ENCODE measurements at places on chromosomes 11 and 22.

DNA sequence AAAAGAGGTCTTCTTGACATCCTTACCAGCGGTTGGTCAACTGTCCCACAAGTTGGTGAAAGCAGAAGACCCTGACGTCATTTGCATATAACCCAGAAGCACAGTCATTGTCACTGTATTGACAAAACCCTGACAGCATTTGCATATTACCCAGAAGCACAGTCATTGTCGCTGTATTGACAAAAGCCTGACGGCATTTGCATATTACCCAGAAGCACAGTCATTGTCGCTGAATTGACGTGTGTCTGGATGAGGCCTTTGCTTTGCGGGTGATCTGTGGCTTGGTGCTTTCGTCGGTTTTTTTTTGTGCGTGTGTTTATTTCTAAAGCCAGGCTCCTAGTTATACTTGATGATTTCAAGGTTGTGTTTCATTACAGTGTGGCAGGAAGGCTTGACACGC, 1145.2 kb downstream of the BRD1 start:
- no peak for DNase-seq

DNA sequence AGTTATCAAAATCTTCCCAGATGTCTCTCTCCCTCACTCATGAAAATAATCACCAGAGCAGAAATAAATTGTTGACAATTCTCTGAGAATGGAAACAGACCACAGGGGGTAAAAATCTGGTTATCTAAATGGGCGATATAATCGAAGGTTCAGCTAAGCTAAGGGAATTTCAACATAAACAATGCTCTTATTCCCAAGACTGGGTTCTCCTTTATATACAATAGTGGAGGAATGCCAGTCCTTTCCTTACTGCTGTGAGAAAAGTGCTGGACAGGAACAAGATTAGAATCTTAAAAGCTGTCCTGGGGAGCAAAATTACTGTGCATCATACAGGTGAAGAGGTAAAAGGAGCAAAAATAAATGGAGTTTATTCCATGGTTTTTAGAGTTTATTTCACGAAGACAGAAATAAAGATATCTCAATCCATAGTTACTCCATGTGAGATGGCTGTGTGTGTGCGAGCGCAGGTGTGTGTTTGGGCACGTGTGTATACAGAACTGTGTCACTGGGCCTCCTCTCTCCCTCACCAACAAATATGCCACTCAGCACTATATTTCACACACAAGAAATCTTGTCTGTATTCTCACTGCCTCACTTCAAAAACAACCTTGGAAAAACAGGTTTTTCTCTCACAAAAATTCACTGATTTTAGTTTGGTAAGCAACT, 385.6 kb downstream of the DCDC1 start:
- DNase-seq: no peak

DNA sequence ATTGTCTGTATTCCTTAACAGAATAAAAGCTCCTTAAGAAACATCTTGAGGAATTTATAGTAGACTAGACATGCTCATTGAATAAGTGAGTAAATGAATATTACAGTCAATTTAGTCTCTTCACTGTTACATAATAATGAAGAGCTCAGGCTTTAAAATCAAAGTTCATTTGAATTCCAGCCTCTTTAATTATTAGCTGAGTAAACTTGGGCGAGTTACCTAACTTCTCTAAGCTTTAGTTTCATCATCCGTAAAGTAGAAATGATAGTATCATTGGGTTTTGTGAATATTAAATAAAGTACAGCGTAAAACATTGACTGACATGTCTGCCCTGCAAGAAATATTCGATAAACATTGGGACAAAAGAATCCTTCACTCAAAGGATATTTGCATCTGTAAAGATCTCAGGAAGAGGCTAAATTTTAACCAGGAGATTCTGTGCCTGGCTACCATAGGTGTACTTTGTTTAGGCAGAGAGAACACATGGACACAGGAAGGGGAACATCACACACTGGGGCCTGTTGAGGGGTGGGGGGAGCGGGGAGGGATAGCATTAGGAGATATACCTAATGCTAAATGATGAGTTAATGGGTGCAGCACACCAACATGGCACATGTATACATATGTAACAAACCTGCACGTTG, 15.2 kb upstream of the BBOX1 start:
- no peak for DNase-seq

GRCh38 chr22:40178417-40179409, 988 bp downstream of the TNRC6B start:
- no peak for DNase-seq

DNA sequence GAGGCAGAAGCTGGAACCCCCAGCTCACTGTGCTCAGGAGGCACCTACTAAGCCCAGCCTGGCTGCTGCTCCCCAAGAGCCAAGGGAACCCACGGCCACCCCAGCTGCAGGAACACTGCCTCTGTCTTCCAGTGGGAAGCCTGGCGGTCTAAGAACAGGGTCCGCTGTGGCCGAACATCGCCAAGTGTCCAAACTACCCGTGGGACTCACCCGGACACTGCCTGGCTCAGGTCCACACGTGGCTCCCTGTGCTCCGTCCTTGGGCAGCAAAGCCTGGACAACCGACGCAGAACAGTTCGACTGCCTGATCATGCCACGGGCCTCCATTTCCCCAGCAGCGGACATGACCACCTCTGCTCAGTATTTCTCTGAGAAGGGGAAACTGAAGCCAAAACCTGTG, 747.0 kb downstream of the BRD1 start:
- no peak for DNase-seq

DNA sequence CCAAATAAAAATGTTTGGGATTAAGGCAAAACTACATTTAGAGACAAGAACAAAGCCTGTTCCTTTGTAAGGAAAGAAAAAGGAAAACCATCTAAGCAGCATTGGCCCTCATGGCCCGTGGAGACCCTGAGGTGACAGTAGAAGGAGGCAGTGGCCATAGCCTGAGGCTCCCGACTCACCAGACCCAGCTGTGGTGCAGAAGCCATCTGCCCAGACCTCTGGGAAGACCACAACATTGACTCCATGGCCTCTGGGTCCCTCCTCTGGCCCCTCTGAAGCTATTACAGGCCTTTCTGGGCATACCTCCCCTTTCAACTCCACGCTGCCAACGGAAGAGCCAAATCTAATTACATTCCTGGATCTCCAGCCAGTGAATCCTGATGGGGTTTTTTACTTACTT, 6.4 kb downstream of the PRAME start:
- DNase-seq: no peak

- DNase-seq: no peak
Observed at GRCh38 chr22:38753948-38754750, 1.6 kb downstream of the SUN2 start.

- no peak for DNase-seq
Observed at GRCh38 chr11:64718084-64718779, 4.8 kb downstream of the NRXN2 start.

DNA sequence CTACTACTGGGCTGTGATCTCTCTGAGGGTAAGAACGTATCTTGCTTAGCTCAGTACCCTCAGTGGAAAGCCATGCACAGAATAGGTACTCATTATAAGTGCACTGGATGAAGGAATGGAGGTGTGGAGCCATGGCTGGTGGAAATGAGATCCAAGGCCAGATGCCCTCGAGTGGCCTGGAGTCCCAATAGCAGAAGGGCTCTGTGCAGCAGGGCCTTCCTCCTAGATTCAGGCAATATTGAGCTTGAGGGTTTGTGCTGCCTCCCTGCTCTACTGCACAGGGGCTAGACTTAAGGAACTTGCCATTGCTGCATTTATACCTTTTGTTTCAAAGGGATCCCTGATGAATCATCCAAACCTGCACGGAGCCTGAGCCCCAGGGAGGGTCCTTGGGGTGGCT, 33.6 kb upstream of the TUB start:
- no peak for DNase-seq

GRCh38 chr11:35488117-35488516, 37.3 kb downstream of the PAMR1 start:
- DNase-seq: no peak

- DNase-seq: no peak
Observed at GRCh38 chr11:118984825-118985224, 13.1 kb upstream of the CENATAC start.

- no peak for DNase-seq
Observed at GRCh38 chr22:49196046-49196511, 631.6 kb downstream of the BRD1 start.

DNA sequence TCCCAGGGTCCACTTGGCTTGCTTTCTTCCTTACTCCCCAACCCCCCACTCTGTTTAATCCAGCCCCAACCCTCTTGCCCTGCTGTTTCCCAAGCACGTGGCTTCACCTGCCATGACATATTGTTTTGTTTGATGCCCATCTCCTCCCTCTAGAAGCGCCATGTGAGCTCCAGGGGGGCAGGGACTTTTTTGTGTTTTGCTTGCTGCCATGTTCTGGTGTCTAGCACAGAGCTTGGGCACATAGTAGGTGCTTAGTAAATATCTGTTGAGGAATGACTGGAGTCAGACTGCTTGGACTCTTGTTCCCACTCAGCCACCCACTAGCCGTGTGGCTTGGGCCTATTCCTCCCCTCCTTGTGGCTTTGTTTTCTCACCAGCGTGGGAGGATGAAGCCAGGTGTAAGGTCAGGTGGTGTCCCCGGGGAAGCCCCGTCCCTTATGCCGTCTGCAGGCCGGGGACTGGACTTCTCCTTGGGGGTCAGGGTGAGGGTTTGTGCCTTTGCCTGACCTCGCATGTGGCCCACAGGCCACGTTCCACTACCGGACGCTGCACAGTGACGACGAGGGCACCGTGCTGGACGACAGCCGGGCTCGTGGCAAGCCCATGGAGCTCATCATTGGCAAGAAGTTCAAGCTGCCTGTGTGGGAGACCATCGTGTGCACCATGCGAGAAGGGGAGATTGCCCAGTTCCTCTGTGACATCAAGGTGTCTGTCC, 3.8 kb downstream of the AIP start:
- DNase-seq: no peak

DNA sequence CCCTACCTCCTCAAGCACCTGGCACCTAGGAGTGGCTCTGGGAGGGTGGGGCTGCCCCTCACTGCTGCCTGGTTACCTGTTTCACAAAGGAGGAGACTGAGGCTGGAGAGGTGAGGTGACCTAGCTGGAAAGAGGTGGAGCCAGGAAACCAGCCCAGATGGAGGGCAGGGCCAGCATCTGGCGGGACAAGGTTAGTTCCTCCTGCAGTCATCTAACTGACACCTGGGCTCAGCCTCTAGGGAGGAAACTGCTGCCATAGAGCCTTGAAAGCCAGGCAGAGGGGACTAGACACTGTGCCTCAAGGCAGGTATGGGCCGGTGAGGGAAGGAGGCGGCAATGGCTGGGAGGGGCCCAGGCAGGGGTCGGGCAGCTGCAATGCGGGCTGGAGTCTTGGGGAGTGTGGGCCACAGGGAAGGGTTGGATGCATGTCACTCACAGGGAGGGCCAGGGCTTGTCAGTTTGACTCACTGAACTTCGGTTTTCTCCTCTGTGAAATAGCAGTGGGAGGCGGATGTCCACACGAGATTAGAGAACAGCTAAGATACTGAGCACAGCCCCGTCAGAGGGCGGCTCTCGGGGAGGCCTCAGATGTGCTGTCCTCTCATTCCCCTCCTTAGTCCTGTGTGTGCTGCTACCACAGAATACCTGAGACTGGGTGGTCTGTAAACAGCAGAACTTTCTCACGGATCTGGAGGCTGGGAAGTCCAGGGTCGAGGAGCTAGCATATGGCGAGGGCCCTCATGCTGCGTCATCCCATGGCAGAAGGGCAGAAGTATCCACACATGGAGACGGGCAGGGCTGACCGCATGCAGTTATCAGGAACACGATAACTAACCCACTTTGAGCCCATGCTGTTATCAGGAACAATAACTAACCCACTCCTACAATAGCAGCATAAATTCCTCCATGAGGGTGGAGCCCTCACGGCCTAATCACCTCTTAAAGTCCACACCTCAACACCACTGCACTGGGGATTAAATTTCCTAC, 16.1 kb downstream of the MGAT3 start:
- no peak for DNase-seq

- DNase-seq: no peak
Observed at GRCh38 chr11:6598555-6598954, 4.9 kb downstream of the RRP8 start.

- DNase-seq: no peak
Observed at GRCh38 chr11:35765211-35765610, 102.6 kb downstream of the TRIM44 start.

GRCh38 chr11:77726524-77726923, 88.9 kb upstream of the CLNS1A start:
- no peak for DNase-seq

DNA sequence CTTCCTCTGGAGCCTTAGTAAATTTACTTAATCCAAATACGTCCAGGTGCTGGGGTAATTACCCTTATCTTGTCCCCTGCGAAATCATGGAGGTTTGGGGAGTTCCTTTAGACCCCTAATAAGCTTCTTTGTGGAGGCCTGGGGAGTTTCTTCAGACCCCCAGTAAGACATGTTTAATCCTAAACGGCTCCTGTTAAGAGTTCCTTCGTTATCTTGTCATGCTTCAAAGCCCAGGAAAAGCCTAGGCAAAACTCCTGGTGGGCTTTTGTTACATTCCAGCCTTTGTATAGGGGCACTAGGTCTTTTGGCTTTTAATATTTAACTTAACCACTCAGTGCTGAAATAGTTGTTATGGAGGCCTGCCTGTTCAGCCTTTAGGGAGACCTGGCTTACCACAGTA, 18.1 kb upstream of the PAMR1 start:
- no peak for DNase-seq

- no peak for DNase-seq
Observed at GRCh38 chr11:33915526-33915925, 23.6 kb upstream of the LMO2 start.

DNA sequence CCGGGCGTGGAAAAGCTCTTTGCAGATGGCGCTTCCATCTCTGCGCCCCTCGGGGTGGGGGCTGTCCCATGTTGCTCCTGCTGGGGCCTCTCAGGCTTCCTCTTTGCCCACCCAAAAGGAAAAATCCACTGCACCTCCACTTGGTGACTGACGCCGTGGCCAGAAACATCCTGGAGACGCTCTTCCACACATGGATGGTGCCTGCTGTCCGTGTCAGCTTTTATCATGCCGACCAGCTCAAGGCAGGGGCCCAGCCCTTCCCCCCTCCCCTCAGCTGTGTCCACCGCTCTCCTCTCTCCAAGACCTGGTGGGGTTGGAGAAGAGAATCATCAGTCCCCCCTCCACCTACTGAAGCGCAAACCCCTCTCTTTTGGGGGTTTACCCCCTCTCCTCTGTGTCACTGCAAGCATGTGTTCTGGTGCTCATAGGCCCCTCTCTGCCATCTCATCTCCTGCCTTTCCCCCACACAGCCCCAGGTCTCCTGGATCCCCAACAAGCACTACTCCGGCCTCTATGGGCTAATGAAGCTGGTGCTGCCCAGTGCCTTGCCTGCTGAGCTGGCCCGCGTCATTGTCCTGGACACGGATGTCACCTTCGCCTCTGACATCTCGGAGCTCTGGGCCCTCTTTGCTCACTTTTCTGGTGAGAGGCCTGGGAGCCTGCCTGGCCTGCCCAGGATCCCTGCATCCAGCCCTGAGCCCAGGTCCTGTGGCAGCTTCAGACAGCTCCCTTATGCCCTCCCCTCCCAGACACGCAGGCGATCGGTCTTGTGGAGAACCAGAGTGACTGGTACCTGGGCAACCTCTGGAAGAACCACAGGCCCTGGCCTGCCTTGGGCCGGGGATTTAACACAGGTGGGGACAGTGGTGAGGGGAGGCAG, 1.8 kb downstream of the LARGE2 start:
- DNase-seq: no peak

GRCh38 chr22:32336771-32337424, 20.8 kb upstream of the RFPL3 start:
- DNase-seq: no peak

Data from NCI-H1436 (cell line).